ENCODE measurements at places on chromosomes 7 and 10.

- no peak for DNase-seq
Measured at GRCh38 chr7:109964780-109965179, 1126.1 kb upstream of the LRRN3 start.

- DNase-seq, result no peak
Measured at GRCh38 chr10:34766811-34767494, 48.1 kb downstream of the PARD3 start.

GRCh38 chr10:71746344-71747037, 26.8 kb downstream of the VSIR start:
- no peak for DNase-seq

DNA sequence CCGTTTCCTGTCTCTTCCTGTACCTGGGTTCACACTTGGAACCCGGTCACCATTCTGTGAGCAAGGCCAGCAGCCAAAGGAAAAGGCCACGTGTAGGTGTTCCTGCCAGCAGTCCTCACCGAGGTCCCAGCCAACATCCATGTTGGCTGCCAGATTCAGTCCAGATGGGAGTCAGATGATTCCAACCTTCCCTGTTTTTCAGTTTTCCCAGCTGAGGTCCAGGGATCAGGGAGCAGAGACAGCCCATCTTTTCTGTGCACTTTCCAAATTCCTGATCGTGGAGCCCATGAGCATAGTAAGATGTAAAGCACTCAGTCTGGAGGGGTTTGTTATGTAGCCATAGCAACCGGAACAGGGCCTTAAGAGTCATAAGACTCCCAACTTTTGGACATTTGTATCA, 3.9 kb upstream of the PVRIG start:
- no peak for DNase-seq

GRCh38 chr10:10897400-10897799, 120.3 kb upstream of the CELF2 start:
- DNase-seq, result no peak

- no peak for DNase-seq
Measured at GRCh38 chr10:97490592-97490991, 7.6 kb downstream of the MMS19 start.

DNA sequence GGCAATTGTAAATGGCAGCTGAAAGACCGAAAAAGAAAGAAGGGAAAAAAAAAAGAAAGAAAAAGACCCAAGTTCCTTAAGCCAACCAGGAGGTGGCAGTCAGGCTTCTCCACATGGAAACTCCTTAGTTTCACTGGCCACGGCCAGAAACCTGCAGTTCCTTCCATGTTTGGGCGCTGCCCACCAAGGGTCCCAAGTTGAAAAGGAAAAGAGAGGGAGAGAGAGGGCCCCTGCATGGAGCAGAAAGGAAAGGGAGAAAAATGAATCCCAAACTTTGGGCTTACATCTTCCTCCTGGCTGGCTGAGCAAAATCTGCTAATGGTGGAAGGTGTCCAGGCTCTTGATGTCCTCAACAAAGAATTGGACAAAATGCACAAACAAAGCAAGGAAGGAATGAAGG, 31.8 kb upstream of the ABCA13 start:
- no peak for DNase-seq

GRCh38 chr7:214410-215212, 22.2 kb downstream of the FAM20C start:
- DNase-seq, result no peak

- no peak for DNase-seq
Measured at GRCh38 chr10:130634816-130635215, 498.6 kb downstream of the GLRX3 start.

DNA sequence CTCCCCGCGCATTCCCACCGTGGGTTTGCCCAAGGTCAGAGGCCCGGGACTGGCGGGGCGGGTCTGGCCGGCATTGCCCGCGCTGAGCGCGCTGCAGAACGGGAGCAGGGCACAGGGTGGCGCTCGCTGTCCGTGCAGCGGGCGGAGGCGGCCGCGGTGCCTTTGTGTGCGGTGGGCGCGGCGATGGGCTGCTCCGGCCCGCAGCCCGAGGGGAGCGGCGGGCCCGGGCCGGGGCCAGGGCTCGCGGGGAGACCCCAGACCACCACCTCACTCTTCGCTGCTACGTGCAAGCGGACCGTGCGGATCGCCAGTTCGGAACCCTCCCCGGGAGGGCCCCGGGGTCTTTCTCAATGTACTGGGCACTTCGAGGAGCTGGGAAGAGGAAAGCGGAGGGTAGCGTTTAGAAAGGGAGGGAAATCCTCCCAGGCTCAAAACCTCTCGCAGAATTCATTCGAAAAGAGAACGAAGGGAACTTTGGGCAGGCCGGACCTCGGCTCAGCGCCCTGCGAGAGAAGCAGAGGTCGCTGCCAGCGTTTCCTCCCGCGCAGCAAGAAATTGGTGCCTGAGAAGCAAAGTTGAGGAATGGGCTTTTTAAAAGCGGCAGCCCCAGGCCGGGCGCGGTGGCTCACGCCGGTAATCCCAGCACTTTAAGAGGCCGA, 8.5 kb downstream of the SP8 start:
- DNase-seq, result no peak

- DNase-seq, result no peak
Measured at GRCh38 chr10:7445474-7446185, 34.8 kb upstream of the SFMBT2 start.
